Liver (tissue), 10 donors: ENCODE measurements at places on chromosomes 4 and X.

DNA sequence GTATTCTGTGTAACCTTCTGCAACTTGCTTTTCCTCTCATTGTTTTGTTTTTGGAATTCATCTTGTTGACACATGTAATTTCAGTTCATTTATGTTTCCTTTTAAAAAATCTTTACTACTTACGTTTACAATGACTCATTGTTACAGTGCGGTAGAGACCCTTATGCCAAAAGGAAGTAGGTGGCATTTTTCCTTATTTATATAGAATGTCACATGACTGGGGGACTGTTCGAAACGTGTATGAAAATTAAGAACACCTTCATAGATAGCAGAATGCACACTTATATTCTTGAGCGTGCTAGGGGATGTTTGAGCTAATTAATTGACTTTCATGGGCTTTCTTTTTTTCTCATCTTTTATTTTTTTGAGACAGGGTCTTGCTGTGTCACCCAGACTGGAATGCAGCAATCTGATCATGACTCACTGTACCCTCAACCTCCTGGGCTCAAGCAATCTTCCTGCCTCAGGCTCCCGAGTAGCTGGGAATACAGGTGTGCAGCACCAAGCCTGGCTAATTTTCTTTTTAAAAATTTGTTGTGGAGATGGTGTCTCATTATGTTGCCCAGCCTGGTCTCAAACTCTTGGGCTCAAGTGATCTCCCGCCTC, 7.3 kb downstream of the REPS2 start:
- H3K4me1 ChIP-seq: peaks cover 10% of the 10 kb centered on the region
- no peak overlapping the region for H3K4me3 ChIP-seq
- no peak for DNase-seq
- H3K27me3 ChIP-seq: no peaks in the 10 kb centered on the region

- H3K36me3 ChIP-seq: no peaks in the 10 kb centered on the region
- DNase-seq: no peak
- H3K4me1 ChIP-seq: no peaks in the 10 kb centered on the region
These were observed 772.0 kb downstream of the TRIML1 start for GRCh38 chr4:188911199-188911598.

GRCh38 chrX:153909024-153909979, 4.8 kb downstream of the AVPR2 start:
- no peak for DNase-seq
- H3K27me3 ChIP-seq: no peaks in the 10 kb centered on the region
- H3K4me3 ChIP-seq: no peak overlapping the region

GRCh38 chr4:40253906-40254305, 57.1 kb downstream of the RHOH start:
- DNase-seq: no peak
- no peak overlapping the region for H3K27ac ChIP-seq
- no peak overlapping the region for H3K4me3 ChIP-seq
- H3K27me3 ChIP-seq: no peaks in the 10 kb centered on the region
- H3K4me1 ChIP-seq: no peaks in the 10 kb centered on the region

DNA sequence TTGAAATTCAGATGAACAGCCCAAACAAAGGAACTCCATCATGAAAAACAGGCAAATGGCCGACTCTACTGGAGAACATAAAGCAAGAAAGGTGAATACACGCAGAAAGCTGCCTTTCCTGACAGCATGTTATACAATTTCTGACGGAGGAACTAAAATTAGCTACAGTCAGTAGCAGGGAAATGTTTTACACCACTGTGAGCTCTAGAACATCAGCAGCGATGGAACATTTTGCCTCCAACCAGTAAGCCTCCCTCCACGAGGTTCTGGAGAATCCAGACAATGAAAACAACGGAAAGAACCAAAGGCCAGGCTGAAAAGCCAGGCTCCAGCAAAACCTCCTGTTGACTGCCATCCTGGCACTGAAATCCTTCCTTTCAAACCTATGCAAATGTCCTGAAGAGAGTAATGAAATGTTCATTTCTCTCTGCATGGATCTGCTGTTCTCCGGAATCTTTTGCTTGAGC, 78.9 kb downstream of the IRF2 start:
- no peak overlapping the region for H3K4me3 ChIP-seq
- no peak overlapping the region for H3K27ac ChIP-seq
- no peaks in the 10 kb centered on the region for H3K27me3 ChIP-seq
- H3K36me3 ChIP-seq: peaks cover 7% of the 10 kb centered on the region

DNA sequence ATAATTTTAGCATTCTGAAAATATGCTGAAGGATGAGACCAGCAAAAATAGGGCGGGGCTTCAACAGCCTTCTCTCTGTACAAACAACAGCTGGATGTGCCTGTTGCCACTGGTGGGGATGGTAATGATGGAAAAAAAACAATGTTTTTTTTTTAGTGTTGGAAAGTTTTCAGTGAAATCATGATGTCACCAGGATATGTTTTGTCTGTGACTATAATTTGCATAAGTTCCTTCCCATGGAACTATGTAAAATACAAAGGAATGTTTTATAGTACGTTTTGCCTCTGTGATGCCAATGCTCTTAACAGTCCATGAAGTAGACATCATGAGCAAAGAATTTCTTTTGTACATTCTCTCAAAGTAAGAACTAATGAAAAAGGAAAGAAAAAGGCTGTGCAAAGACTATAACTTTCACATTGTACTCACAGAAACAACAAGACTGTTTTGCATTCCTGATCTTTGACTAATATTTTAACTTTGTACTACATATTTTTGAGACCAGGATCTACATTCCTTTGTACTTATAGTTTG, 589.7 kb downstream of the SPRY1 start:
- no peaks in the 10 kb centered on the region for H3K36me3 ChIP-seq
- H3K27me3 ChIP-seq: no peaks in the 10 kb centered on the region
- no peak for DNase-seq
- no peak overlapping the region for H3K27ac ChIP-seq
- H3K4me1 ChIP-seq: no peaks in the 10 kb centered on the region

GRCh38 chr4:70280567-70280966, 38.2 kb downstream of the CSN3 start:
- H3K27ac ChIP-seq: no peak overlapping the region
- DNase-seq: no peak
- H3K36me3 ChIP-seq: no peaks in the 10 kb centered on the region
- H3K4me1 ChIP-seq: no peaks in the 10 kb centered on the region
- no peaks in the 10 kb centered on the region for H3K27me3 ChIP-seq

GRCh38 chr4:104491481-104492182, 3.1 kb downstream of the CXXC4 start:
- H3K4me3 ChIP-seq: peak overlapping the region; percentile 94
- H3K27ac ChIP-seq: peak overlapping the region; percentile 61
- H3K36me3 ChIP-seq: no peaks in the 10 kb centered on the region
- no peaks in the 10 kb centered on the region for H3K27me3 ChIP-seq
